ENCODE measurements at places on chromosomes 13 and 19. TPM values are rescaled to one million over a fixed set of nuclear protein-coding genes. Genes with fewer than 3 reads are reported as not detected.

DNA sequence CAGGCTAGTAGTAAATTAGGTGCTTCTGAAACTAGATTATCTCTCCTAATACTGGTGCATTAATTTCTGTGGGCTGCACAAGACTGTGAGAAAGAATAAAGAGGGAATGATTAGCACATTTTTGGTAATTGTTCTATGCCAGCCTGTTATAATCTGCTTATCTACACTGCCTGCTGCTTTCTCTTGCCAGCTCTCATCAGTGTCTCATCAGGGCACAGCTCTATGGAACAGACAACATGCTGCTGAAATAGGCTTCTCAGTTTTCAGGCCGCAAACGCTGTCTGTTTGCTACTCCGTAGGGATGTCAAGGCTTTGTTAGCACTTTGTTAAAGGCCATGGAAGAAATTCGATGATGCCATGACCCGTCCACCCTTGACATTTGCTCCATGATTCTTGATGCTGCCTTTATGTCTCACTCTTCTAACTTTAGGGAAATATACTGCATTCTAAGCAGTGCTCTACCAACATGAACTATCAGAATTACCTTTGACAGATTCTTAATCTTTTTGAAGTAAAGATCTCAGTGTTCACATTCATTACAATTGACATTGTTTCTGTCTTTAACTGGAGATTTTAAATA is 84.0 kb upstream of the PRR20A start:
- H3K4me3 ChIP-seq = no peak overlapping the region
- DNase-seq = no peak
- no peaks in the 10 kb centered on the region for H3K36me3 ChIP-seq
- no peaks in the 10 kb centered on the region for H3K27me3 ChIP-seq

DNA sequence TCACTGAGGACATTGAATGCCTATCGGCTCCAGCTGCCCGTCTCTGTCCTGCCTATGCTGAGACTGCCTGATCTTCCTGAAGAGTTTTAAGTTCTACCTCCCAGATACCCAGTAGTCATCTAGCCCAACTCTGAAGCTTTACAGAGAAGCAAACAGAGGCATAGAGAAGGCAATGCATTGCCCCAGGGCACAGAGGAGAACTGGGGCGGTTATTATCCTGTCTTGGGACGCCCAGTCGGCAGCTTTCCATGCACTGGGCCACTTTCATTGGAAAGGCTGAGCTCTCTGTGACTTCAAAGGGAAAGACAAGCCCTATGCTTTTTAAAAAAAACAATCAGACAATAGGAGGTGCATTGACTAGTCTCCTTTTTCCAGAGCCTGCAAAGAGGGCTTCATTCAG is 71.6 kb downstream of the HSPH1 start:
- H3K4me3 ChIP-seq = no peak overlapping the region
- peaks cover 5% of the 10 kb centered on the region for H3K4me1 ChIP-seq
- no peak overlapping the region for H3K27ac ChIP-seq
- no peak for DNase-seq
- H3K36me3 ChIP-seq = no peaks in the 10 kb centered on the region

DNA sequence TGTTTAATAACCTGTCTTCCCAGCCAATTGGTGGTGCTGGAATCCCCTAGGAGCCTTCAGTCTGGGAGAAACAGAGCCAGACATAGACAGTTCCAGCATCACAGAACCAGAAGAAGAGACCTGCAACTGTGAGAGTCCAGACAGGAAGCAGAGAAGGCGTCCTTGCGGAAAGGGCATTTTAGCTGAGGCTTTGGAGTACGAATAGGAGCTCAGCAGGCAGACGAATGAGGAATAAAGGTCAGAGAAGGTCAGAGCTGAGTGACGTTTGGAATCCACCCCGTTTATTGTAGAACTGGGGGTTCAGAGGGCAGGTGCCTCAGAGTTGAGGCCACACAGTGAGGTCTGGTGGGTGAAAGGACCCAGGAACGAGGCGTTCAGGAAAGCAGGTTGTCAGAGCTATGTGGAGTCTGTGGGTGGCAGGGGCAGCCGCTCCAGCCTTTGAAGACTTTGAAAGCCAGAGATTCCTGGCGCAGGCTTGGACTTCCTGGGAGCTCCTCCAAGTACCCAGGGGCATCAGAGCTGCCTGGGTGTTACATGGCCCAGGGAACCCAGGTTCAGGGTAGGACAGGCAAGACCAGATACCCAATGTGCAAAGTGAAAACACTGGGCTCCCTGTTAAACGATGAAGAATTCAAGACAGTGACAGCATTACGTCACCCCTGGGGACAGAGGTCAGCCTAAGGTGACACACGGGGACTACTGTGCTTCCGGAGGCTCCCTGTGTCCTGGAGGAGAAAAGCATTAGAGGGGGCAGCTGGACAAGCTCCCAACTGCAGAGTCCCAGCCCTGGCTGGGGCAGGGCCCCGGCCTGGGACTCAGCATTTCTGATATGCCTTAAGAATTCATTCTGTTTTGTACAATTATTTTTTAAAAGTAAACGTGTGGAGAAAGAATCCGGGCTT is 5.5 kb downstream of the ARRDC2 start:
- peaks cover 65% of the 10 kb centered on the region for H3K4me1 ChIP-seq
- peaks cover 67% of the 10 kb centered on the region for H3K36me3 ChIP-seq
- DNase-seq = peak; percentile 75
- peak overlapping the region; percentile 95 for H3K27ac ChIP-seq
- H3K4me3 ChIP-seq = peak overlapping the region; percentile 76
- no peaks in the 10 kb centered on the region for H3K27me3 ChIP-seq

- H3K4me1 ChIP-seq = no peaks in the 10 kb centered on the region
- H3K36me3 ChIP-seq = no peaks in the 10 kb centered on the region
- DNase-seq = no peak
- H3K27ac ChIP-seq = no peak overlapping the region
- H3K27me3 ChIP-seq = no peaks in the 10 kb centered on the region
Measured at GRCh38 chr19:28869459-28869858, 343.5 kb downstream of the UQCRFS1 start.

- DNase-seq = no peak
- peak overlapping the region; percentile 12 for H3K27ac ChIP-seq
- peaks cover 29% of the 10 kb centered on the region for H3K4me1 ChIP-seq
- H3K27me3 ChIP-seq = no peaks in the 10 kb centered on the region
- H3K36me3 ChIP-seq = peaks cover 36% of the 10 kb centered on the region
Measured at GRCh38 chr13:32731576-32731975, 145.3 kb downstream of the PDS5B start.

DNA sequence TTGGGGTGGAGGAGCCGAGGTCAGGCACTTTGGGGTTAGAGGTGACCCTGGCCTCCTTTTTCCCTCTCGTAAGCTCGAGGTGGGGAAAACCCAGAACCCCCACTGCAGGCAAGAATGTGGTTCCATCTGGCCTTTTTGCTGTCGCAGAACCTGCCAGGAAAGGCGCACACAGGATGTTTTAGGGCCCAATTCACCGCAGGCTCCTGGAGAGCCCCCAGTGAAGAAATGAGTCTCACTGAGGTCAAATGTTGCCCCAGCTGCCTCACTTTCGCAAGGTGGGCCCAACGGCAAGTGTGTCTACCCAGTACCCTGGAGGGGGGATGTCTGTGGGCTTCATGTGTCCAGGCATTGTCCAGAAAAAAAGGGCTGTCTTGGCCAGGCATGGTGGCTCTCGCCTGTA is 61.8 kb downstream of the PEX11G start:
- H3K36me3 ChIP-seq = peaks cover 15% of the 10 kb centered on the region
- no peak overlapping the region for H3K4me3 ChIP-seq
- no peaks in the 10 kb centered on the region for H3K27me3 ChIP-seq
- DNase-seq = peak; percentile 66
- H3K4me1 ChIP-seq = peaks cover 11% of the 10 kb centered on the region

- H3K27me3 ChIP-seq = no peaks in the 10 kb centered on the region
- H3K36me3 ChIP-seq = peaks cover 17% of the 10 kb centered on the region
- peak overlapping the region; percentile 87 for H3K4me3 ChIP-seq
- peaks cover 14% of the 10 kb centered on the region for H3K4me1 ChIP-seq
- H3K27ac ChIP-seq = peak overlapping the region; percentile 95
Measured at GRCh38 chr19:52335768-52336116, 301 bp upstream of the ZNF610 start.

TRPM4 gene
- total RNA-seq = 1.8 TPM

UPK1A gene
- 0.77 TPM for total RNA-seq

CBARP gene
- 1.9 TPM for total RNA-seq

SBK3 gene
- total RNA-seq = not detected

CGB1 gene
- not detected for total RNA-seq

All from activated CD4-positive, alpha-beta T cell treated with anti-CD3 and anti-CD28 coated beads, Interleukin-2, amount 10 ng/mL, durations not matched to agents 24 days and 14 days (primary cell).